T-helper 1 cell treated with Interleukin-12 subunit alpha and Interleukin-12 subunit beta and Interleukin-4 antibody, amounts not matched to agents 30 ng/mL and 1 ng/mL, for 36 hours (primary cell): ENCODE measurements at places on chromosomes 12 and 14. TPM values are rescaled to one million over a fixed set of nuclear protein-coding genes. Genes with fewer than 3 reads are reported as not detected.

The BCL11B gene
- total RNA-seq = 95.8 and 96.0 TPM in 2 replicates

The ADSS1 gene
- total RNA-seq = 0.66 and 0.80 TPM in 2 replicates

The FOXG1 gene
- total RNA-seq = not detected in 2 replicates

The ACRBP gene
- total RNA-seq = 1.0 and 1.5 TPM in 2 replicates

The CFAP251 gene
- total RNA-seq = 0.96 and 1.3 TPM in 2 replicates

The IGFBP6 gene
- total RNA-seq = not detected in 2 replicates

The GLT1D1 gene
- total RNA-seq = 0.22 and 0.56 TPM in 2 replicates

The PLCZ1 gene
- not detected in 2 replicates for total RNA-seq

The RHOJ gene
- not detected in 2 replicates for total RNA-seq

The DEGS2 gene
- not detected in 2 replicates for total RNA-seq

The KCNMB4 gene
- 0.15 TPM in 2 replicates for total RNA-seq

The AMN gene
- total RNA-seq = 1.0 and 1.2 TPM in 2 replicates

The TAS2R14 gene
- 4.7 and 5.2 TPM in 2 replicates for total RNA-seq

The CNTN1 gene
- not detected in 2 replicates for total RNA-seq

The TMCC3 gene
- total RNA-seq = 0.12 and 0.37 TPM in 2 replicates

The C12orf50 gene
- 0.12 TPM in 1 of 2 replicates, not detected in the other for total RNA-seq

The KLRK1 gene
- total RNA-seq = 0.12 TPM in 1 of 2 replicates, not detected in the other

The SLC5A8 gene
- total RNA-seq = not detected in 2 replicates

The BDKRB1 gene
- total RNA-seq = not detected in 2 replicates

The RNU4-1 gene
- 2,820 and 2,977 TPM in 2 replicates for total RNA-seq
